Naive thymus-derived CD8-positive, alpha-beta T cell (primary cell): ENCODE measurements at places on chromosomes 3 and 15.

- no peak for DNase-seq
Observed at GRCh38 chr15:33344111-33344510, 33.3 kb downstream of the RYR3 start.

DNA sequence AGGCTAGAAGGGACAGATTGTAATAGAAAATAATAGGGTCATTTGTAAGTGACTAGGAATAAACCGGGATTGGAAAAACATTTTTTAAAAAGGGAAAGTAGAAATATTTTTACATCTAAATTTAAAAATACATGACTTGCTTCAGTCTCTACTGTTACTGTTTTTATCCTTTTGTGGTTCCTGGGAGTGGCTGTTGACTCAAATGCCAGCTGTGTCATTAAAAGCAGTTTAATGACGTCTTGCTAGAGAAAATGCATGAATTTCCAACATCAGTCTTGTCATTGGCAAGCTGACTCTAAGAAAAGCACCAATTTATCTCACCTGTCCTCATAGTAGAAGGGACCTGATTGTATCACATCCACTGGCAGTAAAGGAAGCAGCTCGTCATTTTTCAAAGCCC lies 16.7 kb upstream of the LCMT2 start:
- no peak for DNase-seq

DNA sequence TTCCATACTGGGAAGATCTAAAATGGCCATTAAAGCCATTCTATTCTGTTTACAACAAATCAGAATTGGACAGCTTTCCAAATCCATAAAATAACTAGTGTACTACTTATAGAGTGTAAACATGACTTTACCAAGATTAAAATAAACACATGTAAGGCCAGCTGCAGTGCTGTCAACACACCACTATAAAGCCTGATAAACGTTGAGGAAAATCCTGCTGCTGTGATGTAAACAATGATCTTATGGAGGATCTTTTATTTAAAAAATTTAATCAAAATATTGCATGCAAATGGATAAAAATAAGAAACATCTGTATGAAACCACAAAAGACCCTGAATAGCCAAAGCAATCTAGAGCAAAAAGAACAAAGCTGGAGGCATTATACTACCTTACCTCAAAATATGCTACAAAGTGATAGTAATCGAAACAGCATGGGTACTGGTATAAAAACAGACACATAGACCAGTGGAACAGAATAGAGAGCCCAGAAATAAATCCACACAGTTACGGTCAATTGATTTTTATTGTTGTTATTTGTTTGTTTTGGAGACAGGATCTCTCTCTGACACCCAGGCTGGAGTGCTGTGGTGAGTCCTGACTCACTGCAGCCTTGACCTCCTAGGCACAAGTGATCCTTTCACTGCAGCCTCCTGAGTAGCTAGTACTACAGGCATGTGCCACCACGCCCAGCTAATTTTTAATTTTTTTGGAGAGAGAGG lies 428.8 kb upstream of the C2CD4B start:
- no peak for DNase-seq

DNA sequence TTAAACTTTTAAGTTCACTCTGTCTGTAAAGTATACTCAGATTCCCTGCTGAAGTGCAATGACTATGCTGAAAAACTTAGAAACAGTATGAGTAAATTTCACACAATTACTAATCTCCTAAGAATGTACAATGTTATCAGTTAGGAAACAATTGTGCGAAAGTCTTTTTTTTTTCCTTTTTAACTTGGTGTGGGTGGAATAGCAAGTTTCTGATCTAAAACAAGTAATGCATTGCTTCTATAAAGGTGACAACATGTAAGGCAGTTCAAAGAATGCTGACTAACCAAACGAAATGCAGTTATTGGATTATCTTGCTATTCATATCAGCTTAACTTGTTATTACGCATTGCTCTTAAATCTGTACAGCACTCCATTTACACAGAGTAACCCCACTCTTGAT lies 19.3 kb upstream of the SLC12A8 start:
- no peak for DNase-seq

- DNase-seq = no peak
Observed at GRCh38 chr15:68599560-68600071, 20.8 kb downstream of the CORO2B start.
